Stimulated activated CD4-positive, alpha-beta T cell treated with anti-CD3 and anti-CD28 coated beads, Interleukin-4, amount 100 ng/mL, for 1 hour (primary cell): ENCODE measurements at places on chromosomes 5 and 9.

DNA sequence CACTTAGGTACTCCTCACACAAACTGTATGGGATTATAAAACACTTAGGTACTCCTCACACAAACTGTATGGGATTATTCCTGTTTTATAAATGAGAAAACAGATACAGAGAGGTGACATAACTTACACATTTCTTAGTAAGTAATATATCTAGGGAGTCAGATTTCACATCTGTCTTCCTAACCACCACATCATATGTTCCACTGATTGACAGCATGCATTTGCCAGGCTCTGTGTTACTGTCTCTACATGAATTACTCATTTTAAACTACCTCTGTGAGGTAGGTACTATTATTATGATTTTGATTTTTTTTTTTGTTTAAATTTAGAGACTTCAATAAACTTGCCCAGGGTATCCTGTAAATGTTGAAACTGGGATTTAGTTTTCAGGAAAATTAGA lies 232.7 kb downstream of the CCDC171 start:
- DNase-seq, result no peak

DNA sequence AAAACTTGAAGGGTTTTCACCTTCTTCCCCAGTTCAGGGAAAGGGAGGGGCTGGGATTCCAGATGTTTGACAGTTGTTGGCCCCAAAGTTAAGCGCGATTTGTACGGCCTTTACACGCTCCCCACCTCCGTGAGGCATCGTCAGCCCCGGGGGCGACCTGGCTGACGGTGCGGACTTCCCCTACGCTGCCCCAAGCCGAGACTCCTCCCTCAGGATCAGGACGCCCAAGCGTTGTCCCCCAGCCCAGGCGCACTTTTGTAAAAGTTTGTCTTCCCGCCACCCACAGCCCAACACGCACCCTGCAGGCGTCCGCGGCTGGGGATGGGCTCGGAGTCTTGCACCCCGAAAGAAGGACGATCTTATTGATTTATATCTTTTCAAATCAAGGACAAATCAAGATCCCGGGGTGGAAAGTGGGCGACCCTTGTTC lies 713 bp downstream of the MOB3B start:
- DNase-seq, result peak; percentile 49

- peak; percentile 97 for DNase-seq
Observed at GRCh38 chr5:134370871-134371833, at the start of gene UBE2B. TSS of gene UBE2B (plus strand) at chr5:134371569. CDS start at chr5:134371596, 27 bp downstream.

- no peak for DNase-seq
Observed at GRCh38 chr5:151493665-151494064, 46.3 kb downstream of the SLC36A1 start.

GRCh38 chr5:95701074-95701473 lies 18.3 kb upstream of the SPATA9 start:
- DNase-seq, result no peak

DNA sequence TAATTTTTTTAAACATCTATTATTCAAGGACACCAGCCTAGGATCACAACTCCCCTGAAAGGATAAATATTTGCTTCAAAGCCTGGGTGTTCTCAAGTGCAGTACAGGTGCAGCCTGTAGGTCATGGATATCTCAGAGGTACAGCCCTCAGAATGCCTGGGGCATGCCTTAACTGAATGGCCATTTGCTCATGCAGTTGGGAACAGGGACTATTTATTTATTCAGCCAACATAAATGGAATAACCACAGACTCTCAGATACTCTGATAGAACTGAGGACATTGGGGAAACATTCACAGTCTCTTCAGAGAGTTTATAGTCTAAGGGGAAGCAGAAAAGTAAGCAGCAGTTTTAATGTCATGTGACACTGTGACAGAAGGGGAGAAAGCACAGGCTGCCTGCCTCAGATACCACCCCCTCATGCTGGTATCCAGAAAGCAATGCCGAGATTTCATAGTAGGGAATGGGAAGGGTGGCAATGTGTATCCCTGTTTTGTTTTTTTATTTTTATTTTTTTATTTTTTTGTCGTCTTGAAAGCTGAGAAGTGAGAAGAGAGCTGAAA lies 112.6 kb downstream of the MACIR start:
- no peak for DNase-seq

DNA sequence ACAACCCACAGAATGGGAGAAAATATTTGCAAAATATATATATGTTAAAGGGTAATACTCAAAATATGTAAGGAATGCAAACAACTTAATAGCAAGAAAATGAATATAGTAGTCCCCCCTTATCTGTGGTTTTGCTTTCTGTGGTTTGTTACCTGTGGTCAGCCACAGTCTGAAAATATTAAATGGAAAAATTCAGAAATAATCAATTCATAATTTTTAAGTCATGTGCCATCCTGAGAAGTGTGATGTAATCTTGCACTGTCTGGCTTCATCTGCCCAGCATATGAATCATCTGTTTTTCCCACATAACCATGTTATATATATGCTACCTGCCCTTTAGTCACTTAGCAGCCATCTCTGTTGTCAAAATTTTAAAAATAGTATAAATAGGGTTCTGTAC lies 11.7 kb downstream of the CER1 start:
- DNase-seq, result no peak

- DNase-seq, result no peak
Observed at GRCh38 chr5:58410441-58410840, 49.4 kb downstream of the PLK2 start.

DNA sequence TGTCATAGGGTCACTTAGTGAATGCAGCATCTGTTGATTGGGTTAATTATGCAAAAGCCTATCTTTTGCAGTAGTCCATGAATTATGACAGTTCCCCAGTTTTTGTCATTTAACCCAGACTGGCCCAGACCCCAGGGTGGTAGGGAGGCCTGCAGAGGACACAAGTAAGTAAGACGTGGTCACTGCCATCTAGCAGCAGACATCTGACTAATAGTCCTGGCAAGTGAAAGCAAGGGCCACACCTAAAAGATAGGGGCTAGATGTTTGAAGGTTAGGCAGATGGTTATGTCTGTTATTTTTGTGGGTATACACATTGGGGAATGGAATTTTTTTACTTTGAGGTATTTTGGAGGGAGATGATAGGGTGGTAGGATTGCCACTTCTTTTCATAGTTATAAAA lies 48.0 kb downstream of the RAB14 start:
- no peak for DNase-seq

- no peak for DNase-seq
Observed at GRCh38 chr5:24732184-24732583, 87.4 kb upstream of the CDH10 start.

GRCh38 chr5:132086277-132086794 lies 12.7 kb downstream of the CSF2 start:
- DNase-seq, result no peak

DNA sequence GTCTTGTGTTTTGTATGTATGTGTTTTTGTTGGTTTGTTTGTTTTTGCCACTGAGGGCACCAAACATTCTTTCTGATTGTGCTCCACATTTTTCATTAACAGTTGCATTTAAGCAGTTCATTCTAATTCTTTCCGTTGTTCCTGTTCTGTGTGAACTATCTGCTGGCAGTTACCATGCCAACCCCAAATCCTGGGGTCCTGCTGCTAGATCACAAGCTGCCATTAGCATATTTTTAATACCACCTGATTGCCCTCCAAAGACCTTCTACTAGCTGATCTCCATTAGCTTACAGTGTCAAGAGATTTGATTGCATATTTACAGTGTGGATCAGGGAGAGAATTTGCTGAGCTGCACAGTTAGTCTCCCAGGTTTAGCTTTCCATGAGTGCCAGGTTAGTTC lies 40.6 kb upstream of the STARD4 start:
- no peak for DNase-seq

- DNase-seq, result no peak
Observed at GRCh38 chr5:32090026-32090754, 83.9 kb downstream of the GOLPH3 start.

DNA sequence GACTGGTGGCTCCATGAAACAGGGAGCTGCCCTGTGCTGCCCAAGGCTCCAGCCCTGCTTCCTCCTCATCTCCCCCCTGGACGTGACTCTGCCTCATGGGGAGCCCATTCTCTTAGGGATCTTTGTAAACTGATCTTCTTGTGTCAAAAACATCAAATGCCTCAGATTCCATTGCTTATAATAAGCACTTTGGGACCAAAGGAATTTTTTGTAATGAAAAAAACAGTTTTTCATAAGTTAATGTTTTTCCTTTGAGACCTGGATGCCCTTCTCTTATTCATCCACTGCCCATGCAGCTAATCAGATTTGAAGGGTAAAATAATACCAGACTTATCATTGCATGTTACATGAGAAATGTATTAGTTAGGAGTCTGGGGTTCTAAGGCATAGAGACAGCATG lies 41.7 kb downstream of the PALM2AKAP2 start:
- DNase-seq, result no peak

GRCh38 chr5:174307656-174308271 lies 262.3 kb downstream of the NSG2 start:
- DNase-seq, result no peak

GRCh38 chr5:54313311-54314270 lies 3.2 kb upstream of the ARL15 start:
- no peak for DNase-seq

- no peak for DNase-seq
Observed at GRCh38 chr9:88441301-88442007, 53.2 kb downstream of the SPIN1 start.

- DNase-seq, result no peak
Observed at GRCh38 chr5:4374866-4375265, 765.3 kb upstream of the ADAMTS16 start.

- DNase-seq, result no peak
Observed at GRCh38 chr5:1080432-1080831, 31.4 kb downstream of the SLC12A7 start.

GRCh38 chr9:123375469-123376132 lies 19.6 kb downstream of the CRB2 start:
- DNase-seq, result no peak

- DNase-seq, result no peak
Observed at GRCh38 chr5:68727931-68728330, 365.9 kb upstream of the SLC30A5 start.

DNA sequence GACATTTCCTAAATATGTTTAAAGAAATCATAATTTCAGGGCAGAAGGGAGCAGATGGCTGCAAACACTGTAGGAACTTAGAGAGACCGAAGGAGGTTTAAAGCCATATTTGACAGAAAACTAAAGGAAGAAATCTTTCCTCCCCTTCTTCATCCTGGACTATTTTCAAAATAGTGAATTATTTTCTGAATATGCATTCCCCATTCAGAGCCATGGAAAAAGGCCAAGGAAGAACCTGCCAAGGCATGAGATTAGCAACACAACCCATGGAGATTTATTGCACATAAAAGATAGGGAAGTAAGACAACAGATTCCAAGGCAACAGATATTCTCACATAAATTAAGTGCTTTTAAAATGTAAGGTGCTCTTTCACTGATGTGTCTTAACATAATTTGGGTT lies 233.3 kb upstream of the ADAMTS16 start:
- no peak for DNase-seq

- DNase-seq, result no peak
Observed at GRCh38 chr5:89994266-89994665, 415.3 kb downstream of the CETN3 start.

GRCh38 chr9:113626735-113627495 lies 163.4 kb downstream of the RGS3 start:
- no peak for DNase-seq

GRCh38 chr5:112878760-112879159 lies 17.7 kb downstream of the SRP19 start:
- DNase-seq, result peak; percentile 23

DNA sequence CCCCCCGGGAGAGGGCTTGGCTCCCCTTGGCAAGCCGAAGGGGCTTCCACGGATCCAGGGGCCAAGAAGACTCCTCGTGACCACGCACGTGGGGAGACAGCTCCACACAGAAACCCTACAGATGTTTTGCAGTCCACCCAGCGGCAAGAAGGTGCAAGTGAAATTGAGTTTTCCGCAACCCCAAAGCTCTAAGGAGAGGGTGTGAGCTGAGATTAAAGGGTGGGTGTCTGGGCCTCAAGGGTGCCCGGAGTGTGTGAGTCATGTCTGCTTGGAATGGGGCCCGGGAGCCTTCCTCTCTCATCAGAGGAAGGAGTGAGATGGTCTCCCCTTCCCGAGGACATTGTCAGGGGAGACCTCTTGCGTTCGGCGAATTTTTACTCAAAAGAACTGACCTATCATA lies 79.1 kb downstream of the OLFM1 start:
- no peak for DNase-seq

DNA sequence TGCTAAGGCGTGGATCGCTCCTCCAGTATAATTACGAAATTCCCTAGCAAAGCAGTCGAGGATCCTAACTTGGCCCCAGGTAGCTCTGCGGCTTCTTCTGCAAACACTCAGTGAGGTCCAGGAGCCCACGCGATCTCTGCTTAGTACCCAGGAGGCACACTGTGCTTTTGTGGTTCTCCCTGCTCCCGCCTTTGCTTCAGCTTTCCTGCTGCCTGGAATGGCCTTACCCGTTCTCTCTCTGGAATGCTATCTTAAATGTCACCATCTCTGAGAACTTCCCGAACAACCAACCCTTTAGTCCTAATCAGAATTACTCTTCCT lies 639 bp downstream of the INVS start:
- peak; percentile 6 for DNase-seq

- DNase-seq, result no peak
Observed at GRCh38 chr5:158170060-158170459, 311.1 kb upstream of the CLINT1 start.
